Neuronal stem cell (in vitro differentiated cells): ENCODE measurements at places on chromosomes 6 and 20.

DNA sequence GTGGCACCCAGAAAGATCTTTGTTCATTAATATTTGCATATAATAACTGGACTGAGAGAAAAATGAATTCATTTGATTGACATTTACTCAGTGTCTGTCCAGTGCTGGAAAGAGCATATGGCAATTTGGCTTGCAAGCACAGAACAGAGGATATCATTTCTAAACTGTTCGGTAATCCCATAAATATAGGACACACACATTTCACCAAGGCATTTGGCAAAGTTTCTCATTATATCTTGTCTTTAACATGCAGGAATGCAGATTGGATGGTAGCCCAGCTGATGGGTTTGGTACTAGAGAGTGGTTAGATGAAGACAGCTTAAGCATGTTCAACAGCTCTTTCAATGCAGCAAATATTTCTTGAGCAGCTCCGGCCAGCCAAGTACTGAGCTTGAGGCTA is 259.2 kb downstream of the PRKN start:
- no peaks in the 10 kb centered on the region for H3K36me3 ChIP-seq
- no peaks in the 10 kb centered on the region for H3K27me3 ChIP-seq
- no peak overlapping the region for H3K27ac ChIP-seq
- no peak for DNase-seq

DNA sequence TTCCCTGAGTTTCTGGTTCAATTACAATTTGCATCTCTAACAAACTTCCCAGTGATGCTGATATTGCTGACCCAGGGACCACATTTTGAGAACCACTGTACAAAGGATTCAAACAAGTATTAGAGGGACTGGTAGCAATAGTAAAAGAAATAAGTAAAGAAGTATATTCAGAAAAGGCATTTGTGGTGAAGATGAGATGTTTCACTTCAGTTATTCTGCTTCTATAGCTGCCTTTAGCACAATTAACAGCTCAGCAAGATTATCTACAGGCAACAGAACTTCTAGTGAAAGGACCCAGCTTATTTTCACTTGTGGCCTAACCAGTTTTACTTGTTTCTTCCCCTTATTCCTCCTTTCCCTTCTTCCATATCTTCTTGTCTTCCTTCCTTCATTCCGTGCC is 149.4 kb downstream of the PHF3 start:
- no peak overlapping the region for H3K27ac ChIP-seq
- no peak for DNase-seq
- no peaks in the 10 kb centered on the region for H3K4me1 ChIP-seq
- no peak overlapping the region for H3K4me3 ChIP-seq
- H3K36me3 ChIP-seq: no peaks in the 10 kb centered on the region

DNA sequence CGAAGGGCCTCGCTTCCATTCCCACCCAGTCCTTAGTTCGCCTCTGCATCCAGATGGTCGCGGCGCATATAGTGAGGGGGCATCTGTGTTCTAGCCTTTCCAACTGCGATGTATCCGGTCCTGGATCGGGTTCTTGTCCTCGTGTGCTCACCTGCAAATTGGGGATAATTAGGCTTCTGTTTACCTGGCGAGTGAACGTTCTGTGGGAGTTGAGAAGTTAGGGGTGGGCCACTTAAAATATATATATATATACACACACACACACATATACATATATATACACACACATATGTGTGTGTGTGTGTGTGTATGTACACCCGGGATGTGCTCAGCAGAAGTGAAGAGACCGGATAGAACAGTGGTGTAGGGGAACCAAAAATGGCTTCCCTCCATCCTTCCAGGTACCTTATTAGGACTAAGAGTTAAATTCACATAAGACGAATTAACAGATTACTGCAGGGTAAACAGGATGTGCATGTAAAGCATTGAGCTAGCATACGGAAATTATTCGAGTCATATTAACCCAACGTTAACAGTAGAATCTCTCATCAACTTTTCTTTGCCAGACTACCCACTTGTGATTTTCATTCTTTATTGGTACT is 537 bp downstream of the CSTF1 start:
- peaks cover 34% of the 10 kb centered on the region for H3K36me3 ChIP-seq
- no peaks in the 10 kb centered on the region for H3K27me3 ChIP-seq
- H3K4me3 ChIP-seq: peak overlapping the region; percentile 95
- DNase-seq: no peak
- peaks cover 11% of the 10 kb centered on the region for H3K4me1 ChIP-seq

GRCh38 chr20:5918856-5919625 is 31.3 kb downstream of the TRMT6 start:
- H3K27ac ChIP-seq: no peak overlapping the region
- no peak for DNase-seq
- peaks cover 2% of the 10 kb centered on the region for H3K4me1 ChIP-seq
- H3K27me3 ChIP-seq: peaks cover 1% of the 10 kb centered on the region
- H3K4me3 ChIP-seq: no peak overlapping the region
- H3K36me3 ChIP-seq: no peaks in the 10 kb centered on the region

DNA sequence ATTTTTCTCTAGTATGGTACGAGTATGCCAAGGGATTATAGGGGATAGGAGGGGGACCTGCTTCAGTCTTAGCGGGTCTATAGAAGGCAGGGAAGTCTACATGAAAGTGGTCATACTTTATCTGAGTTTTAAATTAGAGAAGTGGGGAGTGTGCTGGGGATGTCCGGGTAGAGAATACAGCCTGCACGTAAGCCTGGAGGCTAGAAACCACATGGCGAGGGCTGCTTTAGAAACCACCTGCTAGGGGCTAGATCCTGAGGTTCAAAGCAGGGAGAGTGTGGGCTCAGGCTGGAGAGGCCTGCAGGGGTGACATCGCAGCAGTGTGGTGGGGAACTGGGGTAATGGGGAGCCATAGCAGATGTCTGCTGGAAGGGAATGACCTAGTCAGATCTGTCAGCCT is 85.2 kb downstream of the VEGFA start:
- no peak overlapping the region for H3K27ac ChIP-seq
- peaks cover 38% of the 10 kb centered on the region for H3K27me3 ChIP-seq

GRCh38 chr6:124679387-124679786 is 282.9 kb upstream of the RNF217 start:
- peaks cover 6% of the 10 kb centered on the region for H3K4me1 ChIP-seq
- DNase-seq: no peak
- H3K27me3 ChIP-seq: no peaks in the 10 kb centered on the region
- H3K36me3 ChIP-seq: no peaks in the 10 kb centered on the region

DNA sequence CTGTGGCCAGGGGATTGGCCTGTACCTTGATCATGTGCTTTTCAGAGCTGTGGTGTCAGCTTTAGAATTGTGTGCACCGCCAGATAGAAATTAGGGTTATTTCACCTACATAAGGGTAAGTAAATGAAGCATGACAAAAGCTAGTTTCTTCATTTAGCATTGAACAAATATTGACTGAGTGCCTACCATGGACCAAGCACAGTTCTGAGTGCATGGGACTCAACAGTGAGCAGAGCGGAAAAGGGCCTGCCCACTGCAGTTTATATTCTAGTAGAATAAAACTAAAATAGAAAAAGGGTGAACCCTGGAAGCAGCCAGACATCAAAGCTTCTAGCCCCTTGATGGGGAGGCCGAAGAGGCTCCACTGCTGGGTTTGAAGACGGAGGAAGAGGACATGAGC is 25.6 kb downstream of the ECT2L start:
- H3K36me3 ChIP-seq: no peaks in the 10 kb centered on the region
- H3K27me3 ChIP-seq: no peaks in the 10 kb centered on the region
- DNase-seq: no peak
- H3K4me3 ChIP-seq: no peak overlapping the region

DNA sequence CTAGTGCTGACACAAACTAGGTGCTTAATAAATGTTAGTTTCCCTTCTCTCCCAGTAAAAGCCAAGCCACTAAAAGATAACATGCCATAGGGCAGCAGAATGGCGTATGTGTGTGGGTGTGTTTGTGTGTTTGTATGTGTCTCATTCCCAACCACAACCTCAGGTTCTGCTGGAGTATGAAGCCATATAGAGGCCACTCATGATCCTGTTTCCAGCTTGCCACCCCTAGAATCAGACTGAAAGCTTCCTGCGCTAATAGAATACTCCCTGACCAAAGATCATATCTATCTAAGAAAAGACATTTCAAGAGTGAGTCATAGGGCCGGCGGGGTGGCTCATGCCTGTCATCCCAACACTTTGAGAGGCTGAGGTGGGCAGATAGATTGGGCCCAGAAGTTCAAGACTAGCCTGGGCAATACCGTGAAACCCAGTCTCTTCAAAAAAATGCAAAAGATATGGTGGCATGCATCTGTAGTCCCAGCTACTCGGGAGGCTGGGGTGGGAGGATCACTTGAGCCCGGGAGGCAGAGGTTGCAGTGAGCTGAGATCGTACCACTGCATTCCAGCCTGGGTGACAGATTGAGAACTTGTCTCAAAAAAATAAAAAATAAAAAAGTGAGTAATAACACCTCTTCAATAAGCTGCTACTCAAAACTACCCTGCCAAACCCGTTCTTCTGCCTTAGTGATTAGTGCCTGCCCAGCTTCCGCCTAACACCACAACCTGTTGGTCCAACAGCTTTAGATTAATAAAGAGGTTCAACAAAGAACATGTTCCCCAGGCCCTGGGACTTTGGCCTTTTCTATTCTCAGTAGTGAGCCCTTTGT is 11.8 kb upstream of the SNRPC start:
- H3K4me1 ChIP-seq: peaks cover under 1% of the 10 kb centered on the region
- H3K27me3 ChIP-seq: no peaks in the 10 kb centered on the region
- no peak overlapping the region for H3K4me3 ChIP-seq
- DNase-seq: no peak

GRCh38 chr6:9272671-9273070 is 837.3 kb upstream of the SLC35B3 start:
- H3K4me3 ChIP-seq: no peak overlapping the region
- H3K4me1 ChIP-seq: no peaks in the 10 kb centered on the region
- H3K27ac ChIP-seq: no peak overlapping the region
- no peaks in the 10 kb centered on the region for H3K36me3 ChIP-seq
- H3K27me3 ChIP-seq: no peaks in the 10 kb centered on the region
- no peak for DNase-seq

GRCh38 chr20:39451386-39451785 is 489.2 kb downstream of the DHX35 start:
- no peaks in the 10 kb centered on the region for H3K36me3 ChIP-seq
- no peaks in the 10 kb centered on the region for H3K27me3 ChIP-seq
- no peak for DNase-seq
- H3K27ac ChIP-seq: no peak overlapping the region
- no peak overlapping the region for H3K4me3 ChIP-seq

- no peaks in the 10 kb centered on the region for H3K4me1 ChIP-seq
- H3K27me3 ChIP-seq: peaks cover 4% of the 10 kb centered on the region
- DNase-seq: no peak
- no peak overlapping the region for H3K4me3 ChIP-seq
Measured at GRCh38 chr6:166251211-166251610, 57.0 kb downstream of the PRR18 start.

DNA sequence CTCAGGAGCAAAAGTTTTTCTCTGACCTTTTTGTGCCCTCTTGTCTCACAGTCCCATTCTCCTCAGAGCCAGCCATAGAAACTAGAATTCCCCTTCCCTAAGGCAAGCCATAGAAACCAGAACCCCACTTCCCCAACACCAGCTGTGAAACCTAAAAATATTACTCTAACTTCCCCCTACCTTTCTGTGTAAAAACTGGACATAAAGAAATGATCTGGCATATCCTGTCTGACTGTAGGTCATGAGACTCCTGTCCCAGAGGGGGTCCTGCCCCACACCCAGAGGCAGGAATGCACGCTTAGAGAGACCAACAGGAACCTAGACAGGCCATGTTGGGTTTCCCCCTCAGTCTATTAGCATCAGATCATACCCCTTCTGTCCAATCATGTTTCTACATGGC is 140.6 kb upstream of the SLC22A16 start:
- no peak overlapping the region for H3K4me3 ChIP-seq
- H3K27ac ChIP-seq: peak overlapping the region; percentile 19
- H3K36me3 ChIP-seq: peaks cover 7% of the 10 kb centered on the region
- H3K4me1 ChIP-seq: no peaks in the 10 kb centered on the region
- no peaks in the 10 kb centered on the region for H3K27me3 ChIP-seq
- no peak for DNase-seq

- H3K4me3 ChIP-seq: no peak overlapping the region
- H3K27me3 ChIP-seq: no peaks in the 10 kb centered on the region
- H3K27ac ChIP-seq: no peak overlapping the region
Measured at GRCh38 chr6:46736906-46737305, 1.7 kb upstream of the PLA2G7 start.

DNA sequence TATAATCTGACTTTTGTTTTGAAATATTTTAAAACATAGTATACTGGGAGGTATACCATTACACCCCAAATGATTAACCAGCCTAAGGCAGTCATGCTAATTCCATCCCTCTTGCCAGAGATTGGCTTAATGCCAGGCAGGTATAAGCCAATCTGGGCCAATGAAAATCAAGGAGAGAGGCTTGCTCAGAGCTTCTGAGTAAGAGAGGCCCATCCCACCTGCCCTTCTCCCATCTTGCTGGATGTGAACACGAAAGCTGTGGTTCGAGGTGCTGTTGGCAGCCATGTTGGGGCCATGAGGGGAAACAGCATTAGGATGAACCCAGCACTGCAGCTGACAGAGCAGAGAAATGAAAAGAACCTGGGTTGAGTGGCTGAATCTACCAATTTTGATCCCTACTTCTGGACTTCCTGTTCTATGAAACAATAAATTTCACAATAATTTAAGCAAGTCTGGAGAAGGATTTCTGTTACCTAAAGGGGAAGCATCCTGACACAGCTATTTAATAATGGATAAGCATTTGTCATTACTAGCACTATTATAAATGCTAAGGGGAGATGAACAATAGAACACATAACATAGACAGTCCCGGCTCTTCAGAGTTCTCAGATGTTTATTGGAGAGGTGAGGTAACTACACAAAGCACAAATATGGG is 152.3 kb downstream of the CDC5L start:
- no peak for DNase-seq
- H3K36me3 ChIP-seq: no peaks in the 10 kb centered on the region
- H3K4me1 ChIP-seq: peaks cover 15% of the 10 kb centered on the region
- no peak overlapping the region for H3K27ac ChIP-seq
- no peaks in the 10 kb centered on the region for H3K27me3 ChIP-seq
- no peak overlapping the region for H3K4me3 ChIP-seq

GRCh38 chr6:149170564-149171452 is 146.7 kb upstream of the TAB2 start:
- H3K27me3 ChIP-seq: no peaks in the 10 kb centered on the region
- no peak overlapping the region for H3K27ac ChIP-seq
- no peak for DNase-seq

- no peaks in the 10 kb centered on the region for H3K36me3 ChIP-seq
- H3K27ac ChIP-seq: no peak overlapping the region
- no peak overlapping the region for H3K4me3 ChIP-seq
- DNase-seq: no peak
- no peaks in the 10 kb centered on the region for H3K4me1 ChIP-seq
- H3K27me3 ChIP-seq: no peaks in the 10 kb centered on the region
Measured at GRCh38 chr6:157497579-157497978, 116.6 kb downstream of the ZDHHC14 start.

DNA sequence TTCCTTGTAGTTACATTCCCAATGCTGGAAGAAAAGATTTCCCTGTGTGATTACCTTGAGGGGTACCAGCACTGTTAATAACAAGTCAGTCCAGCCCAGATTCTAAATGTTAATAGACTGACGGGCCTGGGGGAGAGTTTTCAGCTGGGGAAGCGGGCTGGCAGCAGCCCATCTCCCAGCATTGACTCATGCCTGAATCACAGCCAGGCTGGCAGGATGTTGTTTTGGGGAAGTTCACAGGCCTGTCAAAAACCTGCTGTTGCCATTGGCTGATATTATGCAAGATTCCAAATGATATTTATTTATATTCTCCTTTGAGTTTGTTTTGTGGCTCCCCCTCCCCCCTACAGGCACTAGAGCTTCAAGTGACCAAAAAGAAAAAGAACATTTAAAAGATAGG is 213.9 kb upstream of the CNR1 start:
- no peak overlapping the region for H3K27ac ChIP-seq
- peaks cover 18% of the 10 kb centered on the region for H3K4me1 ChIP-seq
- DNase-seq: no peak
- H3K36me3 ChIP-seq: no peaks in the 10 kb centered on the region
- no peak overlapping the region for H3K4me3 ChIP-seq
